ENCODE measurements at places on chromosomes 6 and 20.

GRCh38 chr6:132259070-132259469, 142.2 kb downstream of the MOXD1 start:
- DNase-seq = no peak

DNA sequence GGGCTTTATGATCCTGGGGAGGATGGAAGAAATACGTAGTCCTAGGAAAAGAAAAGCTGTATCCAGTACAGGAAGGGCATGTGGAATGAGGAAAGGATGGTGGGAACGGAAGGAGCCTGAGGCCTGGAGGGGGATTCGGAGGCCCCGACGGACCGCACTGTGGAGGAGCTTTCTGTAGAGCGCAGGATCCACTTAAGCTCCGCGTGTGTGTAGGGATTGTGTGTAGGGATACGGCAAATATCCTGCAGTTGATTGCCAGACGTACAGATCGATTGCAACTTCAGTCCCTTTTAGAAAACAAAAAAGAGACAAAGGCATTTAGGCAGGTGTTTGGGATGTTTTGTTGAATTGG, 32.6 kb upstream of the JAG1 start:
- no peak for DNase-seq

DNA sequence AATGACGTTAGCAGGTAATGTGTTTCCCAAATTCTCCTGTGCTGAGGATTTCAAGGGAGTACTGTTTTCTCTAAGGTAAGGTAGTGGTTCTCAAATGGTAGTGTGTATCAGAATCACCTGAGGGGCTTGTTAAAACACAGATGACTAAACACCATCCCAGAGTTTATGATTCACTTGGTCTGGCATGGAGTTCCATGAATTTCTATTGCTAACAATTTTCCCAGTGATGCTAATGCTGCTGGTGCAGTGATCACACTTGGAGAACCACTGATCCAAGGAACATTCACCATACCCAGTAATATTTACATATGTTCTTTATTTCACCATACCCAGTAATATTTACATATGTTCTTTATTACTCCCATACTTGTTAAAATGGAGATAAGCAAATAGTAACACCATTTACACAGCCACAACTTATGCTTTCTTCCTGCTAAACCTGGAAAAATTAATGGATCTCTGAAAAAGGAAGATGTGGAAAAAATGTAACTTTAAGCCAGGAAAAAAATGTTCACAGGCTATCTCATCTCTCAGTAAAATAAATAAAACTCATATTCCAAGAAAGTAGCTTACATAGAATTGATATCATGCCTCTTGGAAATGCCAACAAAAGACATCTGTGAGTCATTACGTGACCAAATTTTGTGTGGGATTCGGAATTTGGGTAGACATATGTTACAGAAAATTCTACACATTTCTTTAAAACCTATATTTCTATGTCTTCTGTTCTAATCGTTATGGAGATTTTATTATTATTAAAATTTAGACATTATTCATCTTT, 129.5 kb downstream of the MMUT start:
- no peak for DNase-seq

DNA sequence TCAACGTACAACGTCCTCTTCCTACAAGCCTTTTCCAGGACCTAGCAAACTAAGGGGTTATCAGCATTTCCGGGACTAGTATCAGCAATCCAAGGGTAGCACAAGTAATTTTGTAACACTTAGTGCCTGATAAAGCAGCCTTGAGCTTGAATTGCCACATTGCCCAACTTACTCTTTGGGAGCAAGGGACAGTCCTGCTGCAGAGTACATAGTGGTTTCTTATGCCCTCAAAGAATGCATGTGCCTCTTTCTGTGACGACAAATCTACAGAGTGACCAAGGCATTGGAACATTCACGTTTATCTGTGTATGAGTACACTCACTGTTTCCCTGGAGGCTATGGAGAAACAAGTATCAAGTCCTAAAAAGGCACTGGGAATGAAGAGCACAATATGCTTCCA, 3.2 kb upstream of the ID4 start:
- no peak for DNase-seq

- DNase-seq = no peak
Measured at GRCh38 chr6:168125429-168126001, 46.5 kb upstream of the FRMD1 start.

GRCh38 chr6:139801571-139802321, 427.3 kb upstream of the CITED2 start:
- no peak for DNase-seq

- DNase-seq = no peak
Measured at GRCh38 chr6:79073888-79074287, 4.2 kb downstream of the PHIP start.

DNA sequence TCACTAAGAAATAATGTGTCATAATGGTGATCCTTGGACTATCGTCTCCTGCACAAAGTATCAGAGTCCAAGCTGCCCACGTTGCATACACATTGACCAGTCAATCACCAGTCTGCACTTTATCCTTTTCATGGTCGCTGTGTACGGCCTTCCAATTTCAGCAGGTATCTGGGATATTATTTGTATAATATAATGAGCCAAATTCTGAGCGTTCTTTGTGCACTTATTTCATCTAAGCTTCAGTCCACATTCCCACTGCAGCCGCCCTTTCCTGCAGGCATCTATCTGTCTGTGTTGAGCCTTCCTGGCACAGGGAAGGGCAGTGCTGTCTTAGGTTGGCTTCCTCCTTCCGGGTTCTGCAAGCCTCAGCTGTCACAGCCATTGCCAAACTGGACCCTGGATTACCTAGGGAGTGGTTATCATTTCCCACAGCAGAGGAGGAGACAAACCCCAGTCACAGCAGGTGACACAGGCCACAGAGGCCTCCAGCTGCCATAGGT, 174.3 kb downstream of the TTLL2 start:
- DNase-seq = no peak

DNA sequence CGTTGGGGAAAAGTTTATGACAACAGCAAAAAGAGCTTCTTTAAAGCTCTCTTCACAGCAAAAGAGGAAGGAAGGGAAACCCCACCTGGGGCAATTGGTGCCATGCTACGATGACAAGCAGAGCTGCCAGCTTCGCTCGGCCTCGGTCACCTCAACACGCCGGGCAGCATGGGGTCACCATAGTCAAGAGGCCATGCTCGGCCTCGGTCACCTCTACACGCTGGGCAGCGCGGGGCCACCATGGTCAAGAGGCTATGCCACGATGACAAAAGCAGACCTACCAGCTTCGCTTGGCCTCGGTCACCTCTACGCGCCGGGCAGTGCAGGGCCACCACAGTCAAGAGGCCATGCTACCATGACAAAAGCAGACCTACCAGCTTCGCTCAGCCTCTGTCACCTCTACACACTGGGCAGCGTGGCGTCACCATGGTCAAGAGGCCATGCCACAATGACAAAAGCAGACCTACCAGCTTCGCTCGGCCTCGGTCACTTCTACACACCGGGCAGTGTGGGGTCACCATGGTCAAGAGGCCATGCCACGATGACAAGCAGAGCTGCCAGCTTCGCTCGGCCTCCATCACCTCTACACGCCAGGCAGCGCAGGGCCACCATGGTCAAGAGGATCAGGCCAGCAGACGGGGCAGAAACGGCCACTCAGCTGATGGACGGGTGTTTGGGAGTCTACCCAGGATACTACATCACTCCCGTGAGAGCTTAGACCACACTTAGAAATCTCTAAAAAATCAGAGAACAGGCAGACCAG, 12.1 kb downstream of the APMAP start:
- DNase-seq = no peak
